GM12865 (cell line): ENCODE measurements at places on chromosomes 3 and 15.
A peak's percentile ranks its signal among the peaks of the same experiment; 100 is the strongest.

DNA sequence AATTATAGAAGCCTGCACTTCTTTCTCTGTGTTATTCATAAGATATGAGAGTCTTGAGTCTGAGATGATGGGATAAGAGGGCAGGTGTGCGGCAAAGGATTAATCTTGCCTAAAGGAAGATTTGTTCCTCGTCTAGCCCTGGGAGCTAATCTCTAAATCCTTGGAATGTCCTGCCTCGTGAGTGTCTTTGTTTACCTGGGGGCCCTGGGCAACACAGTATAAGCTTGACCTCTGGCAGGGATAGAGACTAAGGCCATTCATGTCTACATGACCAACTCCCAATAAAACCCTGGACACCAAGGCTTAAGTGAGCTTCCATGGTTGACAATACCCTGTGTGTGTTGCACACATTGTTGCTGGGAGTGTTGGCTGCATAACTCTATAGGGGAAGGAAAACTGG, 3.2 kb upstream of the AGBL1 start:
- DNase-seq: no peak

DNA sequence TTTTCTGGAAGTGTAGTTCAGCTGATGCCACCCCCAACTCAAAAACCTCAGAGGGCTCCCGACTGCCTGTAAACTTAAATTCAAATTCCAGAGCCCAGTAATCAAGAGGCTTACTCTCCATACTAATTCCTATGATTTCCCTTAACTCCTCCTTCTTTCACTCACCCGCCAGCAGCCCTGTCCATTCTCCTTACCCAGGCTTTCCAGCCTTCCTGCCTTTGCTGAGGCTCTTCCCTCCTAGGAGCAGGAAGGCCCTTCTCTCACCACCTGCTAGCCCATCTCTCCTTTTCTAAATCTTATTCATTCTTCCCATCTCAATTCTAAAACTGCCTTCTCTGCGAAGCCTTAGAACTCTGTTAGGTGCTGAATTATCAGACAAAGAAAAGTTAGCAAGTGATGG, 30.4 kb downstream of the RORA start:
- DNase-seq: no peak

DNA sequence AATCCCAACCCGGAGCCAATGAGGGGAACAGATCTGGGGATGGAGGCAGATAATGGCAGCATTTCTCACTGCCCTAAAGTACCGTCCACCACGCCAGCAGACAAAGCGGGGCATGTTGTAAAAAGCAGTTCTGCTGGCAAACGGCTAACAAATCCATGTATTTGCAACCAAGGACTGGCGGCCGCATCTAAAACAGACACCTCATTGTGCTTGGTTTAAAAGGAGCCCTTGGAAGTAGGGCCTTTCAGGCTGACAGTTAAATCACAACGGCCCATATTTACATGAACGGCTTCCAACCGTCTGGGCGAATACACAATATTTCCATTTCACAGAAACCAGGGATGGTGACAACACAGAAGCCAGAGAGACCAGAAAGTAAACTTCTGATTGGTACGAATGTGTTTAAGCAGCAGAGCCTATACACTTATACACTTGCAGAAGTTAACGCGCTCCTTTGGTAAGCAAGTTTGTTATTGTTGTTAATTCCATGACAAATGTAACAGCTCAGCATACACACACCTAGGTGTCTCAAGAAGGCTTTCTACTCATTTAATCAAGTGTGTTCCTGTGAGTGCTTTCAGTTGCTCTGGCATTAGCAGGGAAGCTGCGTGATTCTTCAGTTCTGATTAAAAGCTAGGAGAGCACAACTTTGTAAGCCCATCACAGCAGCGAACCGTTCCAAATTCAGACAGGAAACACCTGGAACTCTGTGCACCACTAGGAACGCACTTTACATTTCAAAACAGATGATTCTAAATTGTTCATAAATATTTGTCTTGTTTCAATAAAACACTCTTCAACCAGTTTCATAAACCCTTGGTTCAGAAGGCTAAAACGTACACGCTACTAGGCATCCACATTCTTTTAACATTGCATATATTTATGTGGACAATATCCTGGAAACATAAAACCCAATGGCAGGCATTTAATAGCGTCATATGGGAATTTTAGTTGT, 112.9 kb downstream of the PDZRN3 start:
- no peak for DNase-seq

- no peak for DNase-seq
Measured at GRCh38 chr15:80915472-80915871, 74.1 kb downstream of the MESD start.

GRCh38 chr15:95931619-95932018, 398.9 kb upstream of the NR2F2 start:
- DNase-seq: no peak

DNA sequence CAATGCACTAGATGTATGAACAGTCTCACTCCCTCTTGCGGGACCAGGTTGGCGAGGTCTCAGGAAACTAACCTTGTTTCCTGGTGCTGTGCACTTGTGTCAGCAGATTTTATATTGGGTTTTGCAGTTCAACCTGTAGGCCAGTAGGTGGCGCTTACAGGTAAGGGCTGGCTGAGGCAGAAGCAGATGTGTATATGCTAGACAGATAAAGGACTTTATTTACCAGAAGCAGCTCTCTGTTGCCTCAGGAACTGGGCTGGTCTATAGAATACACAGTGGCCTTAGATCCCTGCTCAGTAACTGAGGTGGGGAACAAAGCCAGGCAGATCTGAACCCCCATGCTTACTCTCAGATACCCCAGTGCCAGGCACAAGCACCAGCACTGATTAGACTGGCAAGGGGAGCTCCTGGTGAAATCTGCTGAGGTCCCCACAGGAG, 296.8 kb downstream of the DOCK3 start:
- DNase-seq: peak; percentile 69

- DNase-seq: peak; percentile 74
Measured at GRCh38 chr3:187016639-187017345, 86.5 kb downstream of the ST6GAL1 start.

GRCh38 chr3:99330281-99330680, 308.1 kb upstream of the COL8A1 start:
- DNase-seq: no peak

DNA sequence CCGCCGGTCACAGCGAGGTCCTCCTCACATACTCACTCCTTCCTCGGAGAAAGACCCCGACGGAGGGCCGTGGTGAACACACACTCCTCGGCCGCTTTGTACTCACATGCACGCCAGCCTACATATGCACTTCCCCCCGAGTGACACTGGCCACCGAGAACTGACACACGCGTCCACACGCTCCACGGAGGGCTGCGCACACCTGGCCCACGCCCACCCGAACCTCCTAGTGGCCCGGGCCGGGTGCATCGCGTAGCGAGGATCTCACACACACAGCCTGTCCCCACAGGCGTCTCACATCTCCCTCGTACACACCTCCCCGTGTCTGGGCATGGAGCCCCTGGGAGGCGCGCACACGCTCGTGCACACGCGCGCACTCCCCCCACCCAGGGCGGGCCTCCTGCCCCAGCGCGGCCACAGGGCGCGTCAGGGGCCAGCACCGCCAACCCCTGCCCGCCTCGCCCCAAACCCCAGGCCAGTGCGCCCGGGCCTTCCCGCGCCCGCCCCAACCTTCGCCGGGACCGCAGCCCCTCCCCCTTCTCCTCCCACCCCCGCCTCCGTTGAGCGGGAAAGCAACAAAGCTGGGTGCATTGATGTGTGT, 411 bp upstream of the C3orf70 start:
- DNase-seq: no peak

- no peak for DNase-seq
Measured at GRCh38 chr3:94076055-94076454, 13.2 kb downstream of the NSUN3 start.

DNA sequence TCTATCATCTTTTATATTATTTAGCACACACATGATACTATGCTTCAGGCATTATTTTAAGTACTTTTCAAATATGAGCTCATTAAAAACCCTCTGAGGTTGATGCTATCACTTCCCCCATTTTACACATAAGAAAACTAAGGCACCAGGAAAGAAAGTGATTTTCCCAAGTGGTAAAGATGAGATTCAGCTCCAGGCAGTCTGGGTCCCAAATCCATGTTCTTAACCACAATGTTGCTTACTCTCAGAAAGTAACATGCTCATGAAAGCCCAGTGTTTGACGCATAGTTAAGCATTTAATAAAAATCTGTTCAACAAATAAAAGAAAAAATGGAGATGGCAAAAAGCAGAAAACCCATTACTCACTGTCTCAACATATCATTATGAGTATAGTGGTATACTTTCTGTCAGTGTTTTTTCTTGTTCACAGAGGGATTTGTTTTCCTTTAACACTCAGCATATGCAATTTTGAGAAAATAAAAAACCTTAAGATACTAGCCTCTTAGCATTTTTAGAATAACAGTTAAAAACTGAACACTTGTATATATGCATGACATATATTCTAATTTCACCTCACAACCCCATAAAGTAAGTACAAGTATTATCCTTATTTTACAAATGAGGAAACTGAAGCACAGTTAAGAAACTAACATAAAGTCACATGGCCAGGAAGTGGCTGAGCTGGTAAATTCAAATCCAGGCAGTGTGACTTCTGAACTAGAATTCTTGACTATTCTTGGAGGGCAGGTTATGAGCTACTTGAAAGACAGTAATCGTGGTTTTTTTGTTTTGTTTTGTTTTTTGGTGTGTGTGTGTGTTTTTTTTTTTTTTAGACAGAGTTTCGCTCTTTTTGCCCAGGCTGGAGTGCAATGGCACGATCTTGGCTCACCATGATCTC, 10.4 kb downstream of the PEAK1 start:
- peak; percentile 73 for DNase-seq
